ENCODE measurements at places on chromosomes 7 and 10. TPM values are rescaled to one million over a fixed set of nuclear protein-coding genes. Genes with fewer than 3 reads are reported as not detected.

DNA sequence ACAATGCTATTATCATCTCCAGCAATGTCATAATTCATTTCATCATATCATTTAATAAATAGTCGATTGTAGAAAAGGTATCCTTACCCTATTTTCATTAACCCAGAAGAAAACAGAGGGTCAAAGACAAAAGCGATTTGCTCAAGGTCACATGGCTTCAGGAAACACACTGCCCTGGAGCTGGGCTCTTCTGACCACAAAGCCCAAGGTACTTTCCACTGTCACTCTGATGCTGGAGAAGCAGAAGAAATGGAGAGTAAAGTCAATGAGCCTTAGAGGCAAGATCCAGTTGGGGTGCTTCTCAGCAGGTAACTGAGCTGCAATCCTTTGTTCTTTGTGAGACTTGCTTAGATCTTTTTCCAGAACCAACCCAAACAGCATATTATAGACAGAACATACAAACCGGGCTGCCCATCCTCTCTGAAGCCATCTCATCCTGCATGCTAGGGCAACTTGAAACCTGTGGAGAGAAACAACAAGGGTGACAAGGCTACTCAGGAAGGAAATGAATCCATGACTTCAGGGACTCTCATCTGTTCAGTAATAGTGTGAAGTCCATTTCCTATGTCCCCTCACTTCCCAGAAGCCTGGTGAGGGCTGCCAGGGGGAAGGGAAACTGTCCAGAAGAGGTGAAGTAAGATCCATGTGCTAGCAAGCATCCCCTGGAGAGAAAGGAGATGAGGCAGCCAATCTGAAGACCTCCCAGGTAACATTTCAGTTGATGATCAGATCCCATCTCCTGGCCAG, 148.6 kb upstream of the SVIL start:
- H3K27me3 ChIP-seq = no peaks in the 10 kb centered on the region
- peak overlapping the region; percentile 40 for H3K27ac ChIP-seq
- no peak overlapping the region for H3K4me3 ChIP-seq
- no peak for DNase-seq
- H3K4me1 ChIP-seq = peaks cover 12% of the 10 kb centered on the region

DNA sequence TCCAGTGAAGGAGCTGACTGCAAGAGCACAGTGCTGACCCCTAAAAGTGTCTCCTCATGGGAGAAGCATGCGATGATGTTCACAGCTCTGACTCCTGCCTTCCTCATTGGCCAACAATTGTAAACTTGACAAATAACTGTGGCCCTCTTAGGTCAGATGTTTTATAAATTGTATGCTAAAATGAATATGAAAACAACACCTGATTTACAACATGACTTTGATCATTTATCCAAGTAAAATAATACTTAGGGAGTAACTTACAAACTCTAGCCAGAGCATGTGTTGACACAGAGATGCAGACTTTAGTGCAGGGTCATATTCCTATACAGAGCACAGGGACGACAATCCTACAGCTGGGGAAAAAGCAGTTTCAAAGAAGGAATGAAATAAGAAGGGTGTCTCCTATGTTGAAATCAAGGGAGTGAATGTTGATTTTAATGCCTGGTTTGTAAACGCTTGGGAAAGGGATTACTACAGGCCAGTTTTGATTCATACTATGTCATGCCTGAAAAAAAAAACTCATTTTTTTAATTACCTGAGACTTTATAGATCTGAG, 391.4 kb upstream of the AKR1E2 start:
- DNase-seq = no peak
- H3K4me1 ChIP-seq = peaks cover 22% of the 10 kb centered on the region
- H3K4me3 ChIP-seq = no peak overlapping the region
- no peak overlapping the region for H3K27ac ChIP-seq
- no peaks in the 10 kb centered on the region for H3K27me3 ChIP-seq
- no peaks in the 10 kb centered on the region for H3K36me3 ChIP-seq

GRCh38 chr10:18606051-18606695, 45.2 kb downstream of the NSUN6 start:
- no peaks in the 10 kb centered on the region for H3K27me3 ChIP-seq
- no peak overlapping the region for H3K4me3 ChIP-seq
- no peak for DNase-seq
- H3K27ac ChIP-seq = no peak overlapping the region
- H3K4me1 ChIP-seq = peaks cover 11% of the 10 kb centered on the region
- peaks cover 11% of the 10 kb centered on the region for H3K36me3 ChIP-seq

The ANKRD61 gene
- total RNA-seq = 0.31 TPM

DNA sequence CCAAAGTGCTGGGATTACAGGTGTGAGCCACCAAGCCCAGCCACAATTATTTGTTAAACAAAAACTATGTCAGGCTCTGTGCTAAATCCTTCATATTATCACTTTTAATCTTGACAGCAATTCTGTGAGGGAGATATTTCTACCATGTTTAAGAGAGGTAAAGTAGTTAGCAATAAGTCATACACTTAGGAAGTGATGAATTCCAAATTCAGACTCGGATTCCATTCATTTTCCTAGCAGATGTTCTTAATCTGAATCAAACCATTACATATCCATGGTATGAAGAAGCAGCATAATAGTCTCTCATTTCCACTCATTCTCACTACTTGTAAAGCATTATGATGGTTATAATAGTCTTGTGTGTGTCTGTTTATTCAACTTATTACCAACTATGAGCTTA, 2.9 kb upstream of the CD36 start:
- no peaks in the 10 kb centered on the region for H3K27me3 ChIP-seq
- no peaks in the 10 kb centered on the region for H3K36me3 ChIP-seq
- no peak overlapping the region for H3K27ac ChIP-seq
- peaks cover 5% of the 10 kb centered on the region for H3K4me1 ChIP-seq
- no peak overlapping the region for H3K4me3 ChIP-seq

DNA sequence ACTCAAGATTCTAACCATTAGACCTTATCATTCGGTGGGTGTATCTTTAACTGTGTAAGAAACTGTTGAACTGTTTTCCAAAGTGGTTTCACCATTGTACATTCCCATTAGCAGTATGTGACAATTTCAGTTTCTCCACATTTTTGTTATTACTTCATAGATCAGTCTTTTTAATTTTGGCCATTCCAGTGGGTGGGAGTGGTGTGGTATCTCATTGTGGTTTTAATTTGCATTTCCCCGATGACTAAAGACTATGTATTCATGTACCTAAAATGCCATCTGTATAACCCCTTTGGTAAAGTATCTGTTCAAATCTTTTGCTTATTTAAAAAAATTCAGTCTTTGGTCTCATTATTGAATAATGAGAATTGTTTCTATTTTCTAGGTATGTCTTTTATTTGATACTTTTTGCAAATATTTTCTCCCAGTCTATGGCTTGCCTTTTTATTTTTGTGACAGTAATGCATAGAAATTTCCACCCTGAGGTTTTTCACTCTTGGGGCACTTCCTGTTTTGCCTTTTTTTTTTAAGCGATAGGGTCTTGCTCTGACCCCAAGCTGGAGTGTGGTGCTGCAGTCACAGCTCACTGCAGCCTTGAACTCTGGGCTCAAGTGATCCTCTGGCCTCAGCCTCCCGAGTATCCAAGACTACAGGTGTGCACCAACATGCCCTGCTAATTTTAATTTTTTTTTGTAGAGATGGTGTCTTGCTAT, 141.1 kb upstream of the ITGB1 start:
- no peak overlapping the region for H3K27ac ChIP-seq
- no peak overlapping the region for H3K4me3 ChIP-seq
- peaks cover 9% of the 10 kb centered on the region for H3K36me3 ChIP-seq
- no peaks in the 10 kb centered on the region for H3K27me3 ChIP-seq

- H3K4me1 ChIP-seq = no peaks in the 10 kb centered on the region
- no peaks in the 10 kb centered on the region for H3K36me3 ChIP-seq
- no peak overlapping the region for H3K27ac ChIP-seq
- H3K27me3 ChIP-seq = peaks cover 63% of the 10 kb centered on the region
- H3K4me3 ChIP-seq = peak overlapping the region; percentile 71
These were observed 1.3 kb downstream of the INSYN2A start for GRCh38 chr10:127195041-127195506.

The HMX2 gene
- 0.19 TPM for total RNA-seq

DNA sequence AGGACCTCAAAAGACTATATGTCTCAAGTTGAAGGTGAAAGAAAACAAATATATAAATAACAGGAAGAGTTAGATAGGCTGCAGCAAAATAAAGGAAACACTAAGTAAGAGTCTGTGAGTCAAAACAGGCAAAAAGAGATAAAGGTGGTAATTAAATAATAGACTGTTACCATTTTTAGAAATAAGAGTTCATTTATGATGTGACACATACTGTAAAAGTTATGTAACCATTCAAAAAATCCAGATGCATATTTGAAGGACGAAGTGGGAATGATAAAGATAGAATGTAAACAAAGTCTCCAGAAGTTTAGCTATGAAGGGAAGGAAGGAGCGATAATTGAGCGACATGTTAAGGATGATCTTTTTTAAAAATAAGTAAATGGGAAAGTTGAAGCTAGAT, 50.5 kb downstream of the HECTD2 start:
- H3K36me3 ChIP-seq = peaks cover 19% of the 10 kb centered on the region
- H3K4me3 ChIP-seq = no peak overlapping the region
- no peaks in the 10 kb centered on the region for H3K27me3 ChIP-seq
- no peaks in the 10 kb centered on the region for H3K4me1 ChIP-seq

The BAMBI gene
- 57.3 TPM for total RNA-seq

- peak overlapping the region; percentile 15 for H3K4me3 ChIP-seq
- no peak for DNase-seq
- H3K27ac ChIP-seq = peak overlapping the region; percentile 23
- H3K36me3 ChIP-seq = peaks cover 15% of the 10 kb centered on the region
These were observed 4.2 kb downstream of the ANLN start for GRCh38 chr7:36393826-36394225.

GRCh38 chr7:5526100-5526905, 102.7 kb upstream of the TNRC18 start:
- DNase-seq = no peak
- peaks cover 55% of the 10 kb centered on the region for H3K27me3 ChIP-seq
- H3K27ac ChIP-seq = peak overlapping the region; percentile 97
- H3K36me3 ChIP-seq = peaks cover 51% of the 10 kb centered on the region
- H3K4me1 ChIP-seq = peaks cover 34% of the 10 kb centered on the region

- H3K27me3 ChIP-seq = peaks cover 3% of the 10 kb centered on the region
- H3K27ac ChIP-seq = no peak overlapping the region
- no peaks in the 10 kb centered on the region for H3K36me3 ChIP-seq
- no peak for DNase-seq
- no peak overlapping the region for H3K4me3 ChIP-seq
These were observed 70.8 kb downstream of the TCF7L2 start for GRCh38 chr10:113020838-113021237.

The CCDC136 gene
- total RNA-seq = 44.2 TPM

- no peak for DNase-seq
- H3K27ac ChIP-seq = no peak overlapping the region
- no peak overlapping the region for H3K4me3 ChIP-seq
These were observed 23.6 kb upstream of the ZNF37A start for GRCh38 chr10:38070501-38070900.

The ANKRD16 gene
- 15.3 TPM for total RNA-seq
